SK-N-DZ (cell line): ENCODE measurements at places on chromosomes 4 and X.

DNA sequence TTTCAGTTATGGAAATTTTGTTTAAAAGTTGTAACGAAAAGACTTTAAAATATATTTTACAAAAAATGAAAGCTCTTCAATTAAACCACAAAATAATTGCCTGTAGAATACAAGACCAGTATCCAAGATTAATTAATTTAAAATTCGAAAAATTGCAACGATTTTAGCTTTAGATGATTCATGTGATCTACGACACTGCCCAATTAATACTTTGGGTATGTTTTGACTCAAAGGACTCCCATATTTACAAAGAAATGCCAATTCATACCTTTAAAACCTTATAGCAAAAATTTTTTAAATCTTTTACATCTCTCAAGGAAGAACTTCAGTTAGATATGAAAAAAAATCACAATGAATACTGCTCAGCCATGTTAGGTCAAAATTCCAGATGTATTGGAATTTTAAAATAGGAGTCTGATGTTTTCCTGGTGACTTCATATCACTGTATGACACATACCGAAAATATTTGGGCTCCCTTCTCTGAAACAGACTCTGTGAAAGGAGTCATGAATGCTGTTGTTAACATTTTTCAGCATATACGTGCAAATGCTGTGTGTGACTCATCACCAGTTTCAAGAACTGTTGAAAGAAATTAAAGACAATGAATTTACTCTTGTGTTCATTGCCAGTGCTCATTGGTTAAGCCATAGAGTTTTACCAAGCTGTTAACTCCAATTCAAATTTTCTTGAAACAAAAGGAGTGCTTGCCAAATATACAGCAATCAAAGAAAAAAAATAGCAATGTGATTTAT is 13.8 kb upstream of the SMS start:
- no peak for DNase-seq

DNA sequence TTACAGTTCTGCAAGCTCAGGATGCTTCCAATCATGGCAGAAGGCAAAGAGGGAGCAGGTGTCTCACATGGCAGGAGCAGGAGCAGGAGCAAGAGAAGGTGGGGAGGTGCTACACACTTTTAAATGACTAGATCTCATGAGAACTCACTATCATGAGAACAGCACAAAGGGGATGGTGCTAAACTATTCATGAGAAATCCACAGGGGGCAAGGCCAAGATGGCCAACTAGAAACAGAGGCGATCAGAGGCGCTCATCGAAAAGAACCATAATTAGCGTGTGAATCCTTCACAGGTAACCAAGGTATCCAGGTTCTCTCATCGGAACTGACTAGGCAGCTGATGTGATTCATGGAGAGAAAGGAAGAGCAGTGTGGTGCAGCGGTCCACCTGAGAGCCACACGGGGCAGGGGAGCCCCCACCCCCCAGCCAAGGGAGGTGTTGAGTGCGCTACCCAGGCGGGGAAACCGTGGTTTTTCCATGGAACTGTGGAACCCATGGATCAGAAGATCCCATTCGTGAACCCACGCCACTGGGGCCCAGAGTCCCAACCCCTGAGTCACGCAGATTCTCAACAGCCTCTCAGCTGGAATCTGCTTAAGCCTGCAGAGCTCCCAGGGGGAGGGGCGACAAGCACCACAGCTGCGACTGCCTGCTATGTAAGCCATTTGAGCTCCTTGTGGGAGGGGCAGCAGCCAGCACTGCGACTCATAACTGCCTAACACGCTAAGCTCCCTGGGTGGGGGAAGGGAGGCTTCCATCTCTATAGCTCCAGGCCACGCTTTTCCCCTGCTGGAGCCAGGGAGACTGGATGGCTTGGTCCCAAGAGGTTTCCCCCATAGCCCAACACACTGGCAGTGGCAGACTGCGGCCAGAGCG is 46.7 kb downstream of the FGF16 start:
- peak; percentile 82 for DNase-seq

GRCh38 chr4:164700471-164700870 is 53.5 kb upstream of the SMIM31 start:
- DNase-seq = peak; percentile 4

DNA sequence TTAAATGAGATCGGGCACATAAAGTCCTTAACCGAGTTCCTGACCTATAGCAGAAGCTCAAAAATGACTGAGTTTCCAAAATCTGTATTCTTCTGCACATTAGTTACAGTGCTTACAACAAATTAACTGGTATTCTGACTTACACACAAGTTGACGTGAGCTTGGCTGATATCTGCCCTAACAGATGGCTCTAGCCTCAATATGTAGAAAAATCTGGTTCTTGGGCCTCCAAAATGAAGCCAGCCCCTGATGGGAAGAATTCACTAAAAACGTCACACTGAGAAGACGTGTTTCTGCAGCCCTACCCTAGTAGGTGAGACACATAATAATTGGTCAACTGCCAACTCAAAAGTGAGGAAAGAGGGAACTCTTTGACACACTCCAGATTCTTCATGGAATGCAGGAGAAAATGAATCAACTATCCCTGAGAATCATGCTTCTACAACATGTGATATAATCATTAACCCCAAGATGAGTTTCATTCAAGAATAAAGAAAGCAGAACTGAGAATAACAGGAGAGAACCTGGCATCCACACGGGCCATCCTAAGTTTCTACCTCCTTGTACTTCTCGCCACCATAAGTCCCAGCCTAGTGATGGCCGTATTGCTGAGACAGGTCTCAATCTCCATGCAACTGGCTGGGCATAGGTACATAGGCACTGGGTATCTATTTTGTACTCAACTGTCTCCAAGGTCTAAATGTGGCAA is 8.2 kb downstream of the STX18 start:
- DNase-seq = no peak

- DNase-seq = no peak
These were observed 412.5 kb upstream of the KLHL4 start for GRCh38 chrX:87105131-87105530.

GRCh38 chr4:71187404-71188155 is 151.2 kb upstream of the SLC4A4 start:
- DNase-seq = no peak

GRCh38 chrX:114582698-114583395 is 1.0 kb upstream of the HTR2C start:
- no peak for DNase-seq

GRCh38 chr4:139863531-139863930 is 197.9 kb downstream of the MGST2 start:
- DNase-seq = no peak

- no peak for DNase-seq
These were observed 18.2 kb upstream of the PLAC1 start for GRCh38 chrX:134676436-134676835.

GRCh38 chr4:135497563-135498152 is 1296.1 kb upstream of the PABPC4L start:
- DNase-seq = no peak

DNA sequence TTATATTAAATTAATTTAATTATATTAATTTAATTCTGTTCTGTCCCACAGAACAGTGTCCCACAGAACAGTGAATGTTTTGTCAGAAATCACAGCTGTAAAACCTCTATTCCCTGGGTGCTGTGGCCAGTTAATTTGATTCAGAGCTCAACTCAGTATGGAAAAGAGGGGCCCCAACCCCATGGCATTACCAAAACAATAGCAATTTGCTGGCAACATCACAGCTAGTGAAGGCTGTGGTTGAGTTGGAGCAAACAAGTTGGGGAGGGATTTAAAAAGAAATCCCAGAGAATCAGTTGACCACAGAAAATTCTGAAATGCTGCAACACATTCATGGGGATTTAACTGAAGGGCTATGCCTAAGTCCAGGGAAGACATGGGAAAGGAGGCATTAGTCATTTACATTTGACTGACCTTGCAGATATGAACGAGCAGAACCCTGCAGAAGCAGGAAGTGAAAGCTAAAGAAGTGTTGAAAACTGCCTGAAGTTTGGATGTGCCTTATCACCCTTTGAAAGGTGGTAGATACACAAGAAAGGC is 30.1 kb downstream of the PDHA2 start:
- DNase-seq = no peak

- no peak for DNase-seq
These were observed 16.3 kb downstream of the CPZ start for GRCh38 chr4:8608714-8609391.

- DNase-seq = peak; percentile 45
These were observed at the start of gene RAB33A for GRCh38 chrX:130171446-130172126. Gene RAB33A, plus strand, starts transcription at chrX:130171962. Its CDS starts 101 bp downstream, at chrX:130172063.

- DNase-seq = no peak
These were observed 52.4 kb downstream of the DLG3 start for GRCh38 chrX:70497026-70497425.

GRCh38 chrX:103330681-103331288 is 746 bp downstream of the TCEAL7 start:
- peak; percentile 45 for DNase-seq

GRCh38 chr4:164866817-164867490 is 10.0 kb upstream of the APELA start:
- no peak for DNase-seq

- DNase-seq = no peak
These were observed 154.5 kb downstream of the FANCB start for GRCh38 chrX:14718403-14718802.

GRCh38 chrX:100296183-100296753 is 113.8 kb downstream of the PCDH19 start:
- no peak for DNase-seq

- no peak for DNase-seq
These were observed 22.6 kb upstream of the CYP4V2 start for GRCh38 chr4:186168750-186169149.

DNA sequence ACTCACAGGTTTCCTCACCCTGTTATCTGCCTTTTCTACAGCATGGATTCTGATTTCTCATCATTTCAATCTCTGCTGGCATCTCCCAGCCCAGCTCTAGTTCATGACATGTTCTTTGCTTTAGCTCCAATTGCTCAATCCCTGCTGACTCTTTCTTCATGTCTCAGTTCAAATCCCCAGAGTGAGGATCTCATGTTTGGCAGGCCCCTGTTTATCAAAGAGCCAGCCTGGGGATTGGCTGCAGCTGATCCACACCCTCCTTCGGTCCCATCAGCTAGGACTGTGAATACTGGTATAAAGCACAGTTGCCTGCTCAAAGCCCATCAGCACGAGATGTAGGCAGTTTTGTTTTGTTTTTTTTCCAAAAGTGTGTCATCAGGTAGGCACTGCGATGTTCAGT is 14.4 kb upstream of the CC2D2A start:
- no peak for DNase-seq
